Fibroblast of lung (primary cell): ENCODE measurements at places on chromosomes 5 and 9.

DNA sequence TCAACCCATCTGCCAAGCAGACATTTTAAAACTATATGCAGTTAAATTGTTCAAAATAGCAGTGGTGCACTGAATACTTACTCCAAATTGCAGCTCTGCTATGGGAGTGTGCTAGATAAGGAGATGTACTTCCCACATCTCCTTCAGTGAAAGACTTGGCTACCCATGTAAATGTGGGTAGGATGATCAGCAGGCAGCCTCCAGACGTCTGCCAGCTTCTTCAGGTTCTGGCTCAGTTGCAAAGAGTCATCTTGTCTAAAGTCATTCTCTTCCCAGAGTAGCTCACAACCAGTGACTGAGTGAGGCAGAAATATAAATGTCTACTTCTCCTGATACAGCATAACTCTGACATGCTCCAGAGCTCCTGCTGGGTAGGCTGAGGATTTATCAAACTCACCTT, 1050.0 kb upstream of the CDH10 start:
- DNase-seq: no peak

- DNase-seq: peak; percentile 52
Observed at GRCh38 chr9:7103771-7104170, 346.0 kb downstream of the KDM4C start.

GRCh38 chr5:178392931-178393394, 160.4 kb upstream of the PHYKPL start:
- no peak for DNase-seq

DNA sequence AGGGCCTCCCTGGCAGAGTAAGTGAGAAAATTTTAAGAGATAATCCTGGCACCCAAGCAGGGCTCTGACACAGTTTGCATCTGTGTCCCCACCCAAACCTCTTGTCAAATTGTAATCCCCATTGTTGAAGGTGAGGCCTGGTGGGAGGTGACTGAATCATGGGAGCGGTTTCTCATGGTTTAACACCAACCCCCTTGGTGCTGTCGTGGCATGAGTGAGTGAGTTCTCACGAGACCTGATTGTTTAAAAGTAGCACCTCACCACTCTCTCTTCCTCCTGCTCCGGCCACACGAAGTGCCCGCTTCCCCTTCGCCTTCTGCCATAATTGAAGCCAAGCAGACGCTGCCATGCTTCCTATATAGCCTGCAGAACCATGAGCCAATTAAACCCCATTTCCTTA, 80.1 kb downstream of the FBXW11 start:
- no peak for DNase-seq

GRCh38 chr5:9373571-9373970, 172.3 kb downstream of the SEMA5A start:
- peak; percentile 41 for DNase-seq

DNA sequence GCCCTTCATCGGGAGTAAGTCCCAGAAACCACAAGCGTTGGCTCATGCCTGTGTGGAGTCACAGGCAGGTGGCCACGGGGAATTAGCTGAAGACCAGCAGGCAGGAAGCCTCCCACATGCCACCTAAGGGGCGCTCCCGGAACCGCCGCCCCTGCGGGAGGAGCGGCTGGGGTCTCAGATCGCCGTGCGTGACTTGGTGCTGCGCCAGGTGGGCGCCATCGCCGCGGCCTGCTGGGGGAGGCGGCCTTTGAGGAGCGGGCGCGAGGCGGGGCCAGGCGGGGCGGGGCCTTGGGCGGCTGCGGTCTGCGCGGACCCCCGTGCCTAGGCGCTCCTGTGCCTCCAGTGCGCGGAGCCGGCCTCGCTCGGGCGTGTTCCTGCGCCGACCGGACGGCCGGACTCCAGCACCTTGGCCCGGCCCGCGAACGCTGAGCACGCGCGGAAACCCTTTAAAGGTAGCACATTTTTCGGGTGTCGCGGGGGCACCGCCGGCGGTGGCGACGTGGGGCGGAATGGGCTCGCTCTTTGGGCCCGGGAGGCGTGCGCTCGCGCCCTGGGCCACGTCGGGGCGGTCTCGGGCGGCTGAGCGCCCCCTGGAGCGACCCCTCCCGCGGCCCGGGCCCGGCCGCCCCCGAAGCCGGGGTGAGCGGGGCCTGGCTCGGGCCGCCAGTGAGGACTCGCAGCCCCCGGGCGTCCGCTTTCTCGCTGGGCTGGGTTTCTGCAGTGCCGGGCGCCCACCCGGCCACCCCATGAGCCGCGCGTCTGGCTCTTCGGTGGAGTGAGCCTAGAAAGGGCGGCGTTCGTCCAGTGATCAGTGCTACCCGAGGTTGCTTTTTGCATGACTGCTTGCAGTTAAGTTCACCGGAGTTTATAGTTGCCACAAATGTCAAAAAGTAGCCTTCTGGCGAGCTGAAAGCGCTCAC, 24.5 kb downstream of the LECT2 start:
- no peak for DNase-seq

DNA sequence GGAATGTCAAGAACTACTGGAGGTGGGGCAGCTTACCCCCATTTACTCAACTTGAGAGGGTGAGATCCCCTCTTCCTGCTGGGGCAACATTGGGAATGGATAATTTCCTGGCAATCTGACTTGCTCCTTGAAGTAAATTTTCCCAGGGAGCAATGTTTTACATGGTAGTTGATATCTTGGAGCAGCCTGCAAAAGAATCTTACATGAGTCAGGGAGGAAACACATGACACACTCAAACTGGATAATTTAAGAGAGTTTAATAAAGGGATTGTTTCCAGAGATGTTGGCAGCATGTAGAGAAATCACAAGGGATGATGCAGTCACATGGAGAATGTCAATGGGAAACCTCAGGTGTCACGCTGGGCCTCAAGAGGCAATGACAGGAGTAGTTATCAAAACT, 212.5 kb downstream of the GAS1 start:
- DNase-seq: peak; percentile 66

DNA sequence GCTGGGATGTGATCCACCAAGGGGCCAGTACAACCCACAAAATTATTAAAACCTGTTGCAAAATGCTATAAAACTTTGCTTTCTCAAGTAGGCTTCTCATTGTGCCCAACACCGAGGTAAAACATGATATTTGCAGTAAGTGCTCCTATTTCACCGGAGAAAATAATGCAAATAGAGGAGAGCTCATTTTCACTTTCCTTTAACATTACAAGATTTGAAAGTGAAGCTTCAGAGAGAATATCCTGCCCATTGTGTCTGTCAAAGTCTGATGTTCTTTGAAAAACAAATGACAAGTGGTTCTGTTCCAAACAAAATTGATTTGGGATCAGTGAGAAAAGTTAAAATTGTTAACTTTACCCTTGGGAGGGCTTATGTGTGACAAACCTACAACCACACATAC, 287.1 kb downstream of the KCNN2 start:
- DNase-seq: no peak

DNA sequence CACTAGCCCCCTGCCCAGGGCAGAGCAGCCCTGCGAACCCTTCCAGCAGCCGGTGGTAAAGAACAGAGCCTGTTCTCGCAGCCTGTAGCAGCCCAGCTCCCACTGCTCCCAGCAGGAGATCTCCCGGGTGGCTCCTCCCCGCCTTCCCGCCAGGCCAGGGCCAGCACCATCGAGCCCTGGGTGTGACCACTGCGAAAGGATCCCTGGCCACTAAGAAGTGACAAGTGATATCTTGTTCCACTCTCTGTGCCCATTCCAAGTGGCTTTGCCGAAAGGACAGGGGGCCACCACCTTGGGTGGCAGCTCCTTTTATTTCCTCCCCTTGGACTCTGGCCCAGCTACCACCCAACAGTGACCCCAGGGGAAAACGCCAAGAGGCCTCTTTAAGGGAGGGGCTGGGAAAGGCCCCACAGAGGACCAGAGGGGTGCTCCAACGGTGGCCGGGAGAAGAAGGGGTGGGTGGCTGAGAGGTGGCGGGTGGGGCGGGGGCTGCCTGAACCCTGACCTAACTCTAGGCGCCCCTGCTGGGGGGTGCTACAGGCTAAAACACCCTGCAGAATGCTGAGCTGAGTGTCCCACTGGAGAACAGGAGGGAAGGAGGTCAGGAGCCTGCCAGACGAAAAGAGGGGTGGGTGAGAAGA, 1.6 kb downstream of the NACC2 start:
- no peak for DNase-seq

DNA sequence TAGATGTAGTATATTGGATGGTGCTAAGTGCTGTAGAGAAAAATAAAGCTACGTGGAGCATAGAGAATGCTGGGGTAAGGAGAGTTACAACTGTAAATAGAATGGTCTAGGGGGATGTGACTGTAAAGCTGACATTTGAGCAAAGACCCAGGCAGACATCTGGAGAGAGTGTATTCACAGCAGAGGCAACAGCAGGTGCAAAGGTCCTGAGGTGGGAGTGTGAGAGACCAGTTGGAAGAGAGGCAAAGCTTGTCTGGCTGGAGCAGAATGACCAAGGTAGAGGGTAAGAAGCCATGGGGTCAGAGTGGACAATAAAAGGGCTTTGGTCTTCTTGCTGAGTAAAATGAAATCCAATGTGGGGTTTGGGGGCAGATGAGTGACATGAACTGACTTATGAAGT, 92.9 kb upstream of the IQGAP2 start:
- DNase-seq: no peak

DNA sequence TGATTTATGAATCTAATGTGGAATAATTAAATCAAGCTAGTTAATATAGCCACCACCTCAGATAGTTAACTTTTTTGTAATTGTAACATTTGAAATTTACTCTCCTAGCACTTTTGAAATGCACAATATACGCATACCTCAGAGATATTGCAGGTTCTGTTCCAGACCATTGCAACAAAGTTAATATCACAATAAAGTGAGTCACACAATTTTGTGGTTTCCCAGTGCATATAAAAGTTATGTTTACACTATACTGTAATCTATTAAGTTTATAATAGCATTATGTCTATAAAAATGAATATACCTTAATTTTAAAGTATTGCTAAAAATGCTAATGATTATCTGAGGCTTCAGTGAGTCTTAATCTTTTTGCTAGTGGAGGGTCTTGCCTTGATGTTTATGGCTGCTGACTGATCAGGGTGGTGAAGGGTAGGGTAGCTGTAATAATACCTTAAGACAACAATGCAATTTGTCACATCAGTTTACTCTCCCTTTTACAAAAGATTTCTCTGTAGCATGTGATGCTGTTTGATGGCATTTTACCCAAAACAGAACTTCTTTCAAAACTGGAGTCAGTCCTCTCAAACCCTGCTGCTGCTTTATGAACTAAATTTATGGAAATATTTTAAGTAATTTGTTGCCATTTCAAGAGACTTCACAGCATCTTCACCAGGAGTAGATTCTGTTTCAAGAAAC, 235.1 kb upstream of the ADAMTSL1 start:
- DNase-seq: peak; percentile 68

GRCh38 chr9:131981116-131981776, 98.4 kb downstream of the MED27 start:
- no peak for DNase-seq

- DNase-seq: peak; percentile 79
Observed at GRCh38 chr5:6745706-6746222, 32.5 kb downstream of the TENT4A start.

GRCh38 chr9:2469681-2470221, 151.8 kb upstream of the VLDLR start:
- peak; percentile 20 for DNase-seq

GRCh38 chr5:108003178-108003577, 332.4 kb upstream of the EFNA5 start:
- DNase-seq: peak; percentile 80

GRCh38 chr5:15472116-15472515, 27.9 kb upstream of the FBXL7 start:
- no peak for DNase-seq

DNA sequence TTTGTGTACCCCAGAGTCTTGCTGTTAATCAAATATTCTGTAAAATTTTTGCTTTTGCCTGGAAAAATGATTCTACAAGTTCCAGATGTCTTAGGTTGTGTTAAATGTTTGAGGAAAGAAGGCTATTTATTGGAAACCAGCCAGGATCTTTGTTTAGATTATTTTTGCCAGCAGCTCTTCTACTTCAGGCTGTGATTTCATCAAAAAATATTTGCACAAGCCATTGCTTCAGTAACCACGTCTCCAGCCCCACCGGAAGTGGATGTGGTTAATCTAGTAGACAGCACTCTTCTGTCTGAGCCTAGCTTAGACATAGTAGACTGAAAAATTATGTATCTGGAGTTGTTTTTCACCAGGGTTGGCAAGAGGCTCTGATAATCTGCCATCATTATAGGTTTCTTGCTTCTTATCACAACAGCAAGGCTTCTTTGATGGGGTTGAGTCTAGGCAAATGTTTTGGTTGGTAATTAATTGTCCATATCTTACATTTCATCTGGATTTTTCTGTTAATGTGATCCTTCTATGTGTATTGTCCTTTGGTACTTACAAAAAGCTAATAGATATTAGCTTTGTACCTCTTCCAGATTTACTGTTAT, 17.1 kb downstream of the KCTD16 start:
- DNase-seq: peak; percentile 98

GRCh38 chr5:18720002-18720401, 1085.7 kb downstream of the TAF11L14 start:
- no peak for DNase-seq

DNA sequence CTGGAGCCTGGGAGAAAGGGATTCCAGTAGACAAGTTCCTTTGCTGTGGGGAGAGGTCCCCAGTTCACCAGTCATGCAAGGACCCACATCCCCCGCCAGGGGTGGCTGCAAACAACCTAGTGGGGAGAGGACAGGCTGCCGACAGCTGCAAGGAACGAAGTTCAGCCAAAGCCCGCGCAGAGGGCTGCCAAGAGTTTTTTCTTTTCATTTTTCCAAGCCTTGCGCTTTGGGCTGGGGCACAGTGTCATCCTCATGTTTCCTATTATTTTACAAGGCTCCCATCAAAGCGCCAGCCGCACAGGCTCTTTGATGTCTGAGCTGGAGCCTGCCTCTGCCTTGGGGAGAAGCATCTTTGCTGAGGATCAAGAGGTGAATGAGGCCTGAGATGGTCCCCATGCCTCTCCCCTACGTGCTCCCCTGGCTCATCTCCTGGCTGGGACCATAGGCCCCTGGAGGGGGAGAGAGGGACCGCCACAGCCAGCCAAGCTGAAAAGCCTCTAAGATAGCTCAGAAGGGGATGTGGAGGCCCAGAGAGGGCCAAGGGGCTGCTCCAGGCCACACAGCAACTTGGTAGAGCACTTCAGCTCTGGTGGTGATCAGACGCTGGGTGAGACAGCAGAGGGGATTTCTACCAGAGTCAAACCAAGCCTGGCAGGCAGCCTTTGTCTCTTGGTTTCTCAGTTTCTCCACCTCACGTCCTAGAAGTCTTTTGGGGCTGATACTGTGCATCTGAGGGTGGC, 50.4 kb upstream of the SYNPO start:
- peak; percentile 79 for DNase-seq

DNA sequence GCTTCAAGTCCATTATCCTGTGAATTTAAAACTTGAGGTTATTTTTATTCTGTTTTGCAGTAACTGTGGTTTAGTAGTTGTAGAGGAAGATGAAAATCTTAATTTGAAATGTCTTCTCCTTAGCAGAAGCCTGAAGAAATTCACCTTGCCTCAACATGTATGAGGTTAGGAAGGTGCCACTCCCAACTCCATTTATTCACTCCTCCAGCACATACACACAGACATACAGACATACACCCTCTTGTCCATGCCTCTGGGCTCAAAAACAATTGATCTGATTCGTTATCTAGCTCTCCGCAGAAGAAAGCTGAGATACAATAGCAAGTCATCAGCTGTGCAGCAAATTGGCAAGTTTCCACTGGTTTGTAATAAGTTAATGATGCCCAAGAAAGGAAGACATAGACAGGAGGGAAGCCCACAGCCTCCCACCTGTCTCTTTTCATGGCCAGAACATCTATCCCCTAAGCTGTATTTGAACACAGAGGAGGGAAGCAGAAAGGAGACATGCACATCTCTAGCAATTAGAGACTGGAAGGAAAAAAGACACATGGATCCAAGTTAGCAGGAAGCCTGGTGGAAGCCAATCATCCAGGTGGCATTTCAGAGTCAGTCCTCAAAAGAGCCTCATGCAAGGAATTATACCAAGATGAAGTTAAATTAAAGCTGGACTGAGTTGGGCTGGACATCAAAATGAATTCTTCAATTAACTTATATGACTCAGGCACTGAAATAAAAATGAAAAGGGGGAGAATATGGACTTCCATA, 257.9 kb downstream of the ASTN2 start:
- no peak for DNase-seq
